ENCODE measurements at places on chromosomes 4 and X.
A peak's percentile ranks its signal among the peaks of the same experiment; 100 is the strongest.

DNA sequence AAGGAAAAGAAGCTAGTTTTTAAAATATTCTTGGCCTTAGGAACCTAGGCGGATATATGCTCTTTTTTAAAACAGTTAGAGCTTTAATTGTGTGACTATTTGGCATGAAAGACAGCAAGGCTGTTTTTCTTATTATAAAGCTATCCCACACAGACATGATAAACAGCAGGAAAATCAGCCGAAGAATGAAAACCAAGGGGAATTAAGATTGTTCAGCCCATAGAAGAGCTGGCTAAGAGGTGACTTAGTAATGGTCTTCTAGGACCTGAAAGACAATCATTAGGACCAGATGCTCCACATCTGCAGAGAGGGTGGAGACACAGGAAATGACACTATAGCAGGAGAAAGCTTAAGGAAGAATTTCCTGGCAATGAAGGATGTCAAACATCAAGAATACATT is 171.4 kb upstream of the NRK start:
- DNase-seq, result no peak

- no peak for DNase-seq
These were observed 546 bp downstream of the ZRSR2 start for GRCh38 chrX:15790769-15791290.

GRCh38 chrX:17046478-17047097 is 100.1 kb downstream of the REPS2 start:
- peak; percentile 5 for DNase-seq

DNA sequence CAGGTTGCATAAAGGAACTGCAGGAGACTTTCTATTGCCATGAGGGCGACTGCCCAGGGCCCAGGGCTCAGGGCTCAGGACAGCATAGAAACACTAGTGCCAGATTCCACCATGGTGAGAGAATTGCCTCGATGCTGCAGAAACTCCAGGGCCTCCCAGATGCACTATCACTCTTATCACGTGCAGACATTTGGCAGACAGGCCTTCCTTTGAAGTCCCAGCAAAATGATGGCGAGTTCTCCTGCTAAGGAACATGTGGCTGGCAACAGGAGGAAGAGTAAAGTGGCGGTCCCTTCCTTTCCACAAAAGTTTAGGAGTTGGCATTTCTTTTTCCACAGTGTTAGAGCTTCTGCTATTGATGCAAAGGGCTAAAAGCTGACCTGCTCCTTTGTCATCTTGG is 214.0 kb upstream of the LNX1 start:
- DNase-seq, result no peak

DNA sequence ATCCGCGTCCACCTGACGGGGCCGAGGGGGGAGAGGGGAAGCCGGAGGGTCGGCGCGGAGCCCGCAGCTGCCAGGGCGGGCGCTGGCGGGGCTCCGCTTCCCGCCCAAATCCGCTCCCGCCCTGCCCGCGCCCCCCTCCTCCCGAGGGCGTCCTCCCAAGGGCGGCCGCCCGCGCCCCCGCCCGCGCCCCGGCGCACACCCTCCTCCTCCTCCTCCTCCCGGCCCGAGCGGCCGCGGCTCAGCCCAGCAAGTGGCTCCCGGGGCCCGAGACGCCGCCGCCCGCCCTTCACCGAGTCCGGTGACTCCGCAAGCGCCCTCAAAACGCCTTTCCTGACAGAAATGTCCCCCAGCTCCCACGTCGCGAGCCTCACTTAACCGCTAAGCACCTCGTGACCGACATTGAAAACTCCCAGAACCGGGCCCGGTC is 487 bp downstream of the HMGB2 start:
- DNase-seq, result peak; percentile 50

GRCh38 chr4:156803056-156803455 is 168.5 kb downstream of the PDGFC start:
- DNase-seq, result no peak

- peak; percentile 37 for DNase-seq
These were observed 3.4 kb downstream of the SLC38A5 start for GRCh38 chrX:48466696-48467095.

DNA sequence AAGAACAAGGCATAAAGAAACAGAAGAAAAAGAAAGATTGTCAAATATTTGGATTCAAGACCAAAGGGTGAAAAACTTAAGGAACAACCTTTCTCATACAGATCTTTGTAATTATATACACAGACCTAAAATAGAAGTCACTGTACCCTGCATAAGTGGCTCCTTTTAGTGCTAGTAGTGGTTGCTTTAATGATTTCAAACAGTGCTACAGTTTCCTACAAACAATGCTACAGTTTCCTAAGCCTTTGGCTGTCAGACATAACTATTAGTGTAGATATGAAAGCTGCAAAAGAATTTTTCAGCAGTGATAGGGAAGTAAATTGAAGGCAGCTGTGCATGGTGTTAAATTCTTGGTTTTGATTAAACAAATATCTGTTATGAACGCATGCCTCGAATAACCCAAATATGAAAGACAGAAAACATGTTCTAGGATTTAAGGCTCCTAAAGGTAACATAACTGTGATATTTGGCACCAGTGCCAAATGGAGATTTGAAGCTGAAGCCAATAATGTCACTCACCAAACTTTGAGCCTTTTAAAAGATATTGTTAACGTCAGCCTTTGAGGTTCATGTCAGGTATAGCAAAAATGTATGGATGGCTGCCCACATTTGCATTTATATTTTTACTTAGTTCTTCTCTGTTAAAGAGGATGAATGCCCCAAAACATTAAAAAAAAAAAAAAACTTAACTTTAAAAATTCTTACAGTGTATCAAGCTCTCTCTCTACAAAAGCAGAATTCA is 36.6 kb downstream of the SMARCAD1 start:
- no peak for DNase-seq

GRCh38 chrX:3638280-3638873 is 75.1 kb downstream of the PRKX start:
- DNase-seq, result peak; percentile 28

GRCh38 chrX:101223226-101223625 is 3.6 kb downstream of the DRP2 start:
- DNase-seq, result no peak
